ENCODE measurements at places on chromosomes 7 and 10. TPM values are rescaled to one million over a fixed set of nuclear protein-coding genes. Genes with fewer than 3 reads are reported as not detected.

DNA sequence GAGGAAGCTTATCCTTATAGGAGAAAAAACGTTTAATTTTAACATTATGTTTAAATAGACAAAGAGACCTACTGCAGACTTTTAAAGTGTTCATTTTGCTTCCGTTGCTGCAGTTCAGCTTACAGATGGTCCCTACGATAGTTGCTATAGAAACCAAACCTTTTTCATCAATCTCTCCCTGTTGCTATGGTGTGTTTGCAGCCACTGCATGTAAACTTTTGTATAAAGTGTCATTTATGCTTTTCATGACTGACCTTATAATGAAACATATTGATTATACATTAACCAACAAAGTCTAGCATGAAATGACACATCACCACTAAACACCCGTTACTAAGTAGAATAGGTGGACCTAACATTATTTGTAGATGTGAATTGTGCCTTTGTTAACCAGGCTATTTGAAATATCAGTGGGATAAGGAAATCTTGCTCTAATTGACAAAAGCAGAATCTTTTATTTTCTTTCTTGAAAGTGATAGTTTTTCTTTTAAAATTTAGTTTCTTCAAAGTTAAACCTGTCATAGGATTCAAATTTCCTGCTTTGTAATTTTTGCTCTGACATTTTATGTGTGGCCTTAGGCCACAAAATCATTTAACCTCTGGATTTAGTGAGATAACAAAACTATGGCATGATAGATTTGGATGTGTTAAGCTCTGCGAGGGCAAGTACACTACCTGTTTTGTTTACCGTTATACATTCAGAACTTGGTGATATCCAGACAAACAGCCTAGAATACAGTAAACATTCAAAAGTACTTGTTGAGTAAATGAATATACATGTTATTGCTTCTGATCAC is 64.0 kb downstream of the CACNB2 start:
- no peaks in the 10 kb centered on the region for H3K27me3 ChIP-seq
- no peak for DNase-seq
- H3K4me1 ChIP-seq = no peaks in the 10 kb centered on the region
- no peak overlapping the region for H3K27ac ChIP-seq

GRCh38 chr7:106257752-106258151 is 27.0 kb downstream of the NAMPT start:
- H3K27me3 ChIP-seq = no peaks in the 10 kb centered on the region
- no peak overlapping the region for H3K4me3 ChIP-seq
- peaks cover 49% of the 10 kb centered on the region for H3K4me1 ChIP-seq
- no peak overlapping the region for H3K27ac ChIP-seq
- H3K36me3 ChIP-seq = peaks cover 87% of the 10 kb centered on the region
- DNase-seq = peak; percentile 50

DNA sequence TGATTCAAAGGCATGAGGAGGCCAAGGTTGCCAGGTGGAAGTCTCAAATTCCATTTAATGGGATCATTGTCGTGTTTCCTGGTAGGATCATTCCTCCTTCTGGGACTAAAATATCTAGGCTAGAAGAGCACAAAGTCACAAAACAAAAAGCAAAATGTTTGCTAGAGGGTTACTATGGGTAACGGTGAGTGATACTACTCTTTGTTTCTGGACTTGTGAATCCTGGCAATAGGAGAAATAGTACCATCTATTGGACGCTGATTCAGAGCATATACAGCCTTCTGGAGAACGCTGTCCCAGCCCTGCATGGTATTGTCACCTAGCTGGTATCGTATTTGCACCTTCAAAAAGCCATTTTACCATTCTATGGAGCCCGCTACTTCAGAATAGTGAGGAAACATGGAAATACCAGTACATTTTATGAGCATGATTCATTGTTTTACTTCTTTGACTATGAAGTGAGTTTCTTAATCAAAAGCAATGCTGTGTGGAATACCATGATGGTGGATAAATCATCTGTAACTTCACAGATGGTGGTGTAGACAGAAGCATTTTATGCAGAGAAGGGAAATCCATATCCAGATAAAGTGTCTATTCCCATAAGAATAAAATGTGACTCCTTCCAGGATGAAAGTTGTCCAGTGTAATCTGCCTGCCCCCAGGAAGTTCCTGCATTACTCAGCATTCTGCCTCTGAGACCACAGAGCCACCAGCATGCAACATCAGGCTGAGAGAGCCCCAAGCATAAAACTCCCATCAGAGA is 361.0 kb downstream of the ETV1 start:
- no peak overlapping the region for H3K4me3 ChIP-seq
- no peaks in the 10 kb centered on the region for H3K4me1 ChIP-seq
- H3K27ac ChIP-seq = no peak overlapping the region
- H3K27me3 ChIP-seq = no peaks in the 10 kb centered on the region

The ATRNL1 gene
- 0.26 TPM for total RNA-seq

- no peak overlapping the region for H3K27ac ChIP-seq
- no peak for DNase-seq
- H3K27me3 ChIP-seq = no peaks in the 10 kb centered on the region
- H3K36me3 ChIP-seq = no peaks in the 10 kb centered on the region
- H3K4me3 ChIP-seq = no peak overlapping the region
These were observed 191.2 kb downstream of the CSTF2T start for GRCh38 chr10:51508156-51508555.

- H3K4me1 ChIP-seq = no peaks in the 10 kb centered on the region
- no peak overlapping the region for H3K27ac ChIP-seq
- H3K36me3 ChIP-seq = no peaks in the 10 kb centered on the region
- no peaks in the 10 kb centered on the region for H3K27me3 ChIP-seq
- DNase-seq = no peak
These were observed 382.6 kb downstream of the LRMDA start for GRCh38 chr10:75814014-75814413.

- H3K4me1 ChIP-seq = no peaks in the 10 kb centered on the region
- H3K27ac ChIP-seq = no peak overlapping the region
- no peaks in the 10 kb centered on the region for H3K36me3 ChIP-seq
- H3K4me3 ChIP-seq = no peak overlapping the region
- peaks cover 2% of the 10 kb centered on the region for H3K27me3 ChIP-seq
- DNase-seq = no peak
These were observed 45.4 kb downstream of the CTTNBP2 start for GRCh38 chr7:117827862-117828261.

The ARL3 gene
- total RNA-seq = 6.4 TPM

- DNase-seq = no peak
- H3K4me3 ChIP-seq = no peak overlapping the region
- no peak overlapping the region for H3K27ac ChIP-seq
These were observed 31.0 kb downstream of the SBDS start for GRCh38 chr7:66964411-66964810.

GRCh38 chr7:141201145-141201885 is 127.5 kb downstream of the TMEM178B start:
- no peak for DNase-seq
- peaks cover 4% of the 10 kb centered on the region for H3K27me3 ChIP-seq
- H3K4me1 ChIP-seq = no peaks in the 10 kb centered on the region
- no peak overlapping the region for H3K4me3 ChIP-seq
- H3K36me3 ChIP-seq = no peaks in the 10 kb centered on the region
- H3K27ac ChIP-seq = no peak overlapping the region

The AP4M1 gene
- total RNA-seq = 13.5 TPM

DNA sequence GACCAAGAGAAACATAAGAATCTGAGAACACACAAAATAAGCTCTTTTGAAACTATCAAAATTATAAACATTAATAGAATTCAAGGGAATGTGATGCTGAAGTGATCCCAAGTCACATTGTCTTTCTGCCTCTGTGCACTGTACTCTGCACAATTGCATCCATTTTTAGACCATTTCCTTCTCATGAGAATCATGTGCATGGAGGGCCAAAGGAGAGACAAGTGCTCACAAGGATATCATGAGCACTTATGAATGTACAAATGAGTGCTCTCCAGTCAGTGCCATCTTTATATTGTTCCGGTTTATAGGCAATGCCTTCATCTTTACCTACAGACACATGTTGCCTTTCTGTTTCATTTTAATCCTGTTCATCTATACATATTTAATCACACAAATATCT is 36.9 kb downstream of the MET start:
- H3K4me3 ChIP-seq = no peak overlapping the region
- peaks cover 7% of the 10 kb centered on the region for H3K27me3 ChIP-seq
- H3K27ac ChIP-seq = no peak overlapping the region
- DNase-seq = no peak
- no peaks in the 10 kb centered on the region for H3K4me1 ChIP-seq
- no peaks in the 10 kb centered on the region for H3K36me3 ChIP-seq

The CALD1 gene
- 7.2 TPM for total RNA-seq

DNA sequence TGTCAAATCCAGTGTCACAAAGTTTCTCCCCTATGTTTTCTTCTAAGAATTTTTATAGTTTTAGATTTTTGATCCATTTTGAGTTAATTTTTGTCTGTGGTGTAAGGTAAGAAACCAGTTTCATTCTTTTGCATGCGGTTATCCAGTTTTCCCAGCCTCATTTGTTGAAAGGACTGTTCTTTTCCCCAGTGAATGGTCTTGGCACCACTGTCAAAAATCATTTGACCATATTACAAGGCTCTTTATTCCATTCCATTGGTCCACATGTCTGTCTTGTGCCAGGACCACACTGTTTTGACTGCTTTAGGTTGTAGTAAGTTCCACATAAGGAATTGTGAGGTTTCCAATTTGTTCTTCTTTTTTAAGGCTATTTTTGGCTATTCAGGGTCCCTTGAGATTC is 64.0 kb downstream of the INPP5A start:
- H3K36me3 ChIP-seq = peaks cover 19% of the 10 kb centered on the region
- H3K27me3 ChIP-seq = peaks cover 2% of the 10 kb centered on the region
- no peak overlapping the region for H3K27ac ChIP-seq
- DNase-seq = no peak

The RNF148 gene
- not detected for total RNA-seq

DNA sequence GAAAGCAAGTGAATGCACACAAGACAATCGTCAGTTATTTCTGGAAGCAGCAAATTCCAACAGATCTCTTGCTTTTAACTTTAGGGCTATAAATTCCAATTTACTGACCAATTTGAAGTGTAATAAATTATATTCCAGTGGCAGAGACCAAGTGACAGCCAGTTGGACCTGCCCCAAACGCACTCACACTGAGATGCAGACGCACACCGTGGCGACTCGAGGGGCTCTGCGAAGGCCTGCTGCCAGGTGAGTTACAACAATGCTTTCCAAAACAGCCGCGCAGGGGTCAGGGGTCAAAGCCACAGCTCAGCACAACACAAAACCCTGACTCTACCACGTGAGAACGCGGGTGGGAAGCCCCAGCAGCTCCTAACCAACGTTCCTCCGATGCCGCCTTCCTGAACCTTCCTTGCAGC is 97.4 kb downstream of the ZRANB1 start:
- H3K27ac ChIP-seq = no peak overlapping the region
- H3K36me3 ChIP-seq = no peaks in the 10 kb centered on the region
- H3K27me3 ChIP-seq = peaks cover 4% of the 10 kb centered on the region
- no peak for DNase-seq
- no peaks in the 10 kb centered on the region for H3K4me1 ChIP-seq

The MYO3A gene
- total RNA-seq = not detected

The PKD1L1 gene
- total RNA-seq = 0.05 TPM

GRCh38 chr7:37558320-37559096 is 109.8 kb upstream of the ELMO1 start:
- no peak overlapping the region for H3K4me3 ChIP-seq
- peaks cover 19% of the 10 kb centered on the region for H3K27me3 ChIP-seq
- no peaks in the 10 kb centered on the region for H3K4me1 ChIP-seq
- H3K36me3 ChIP-seq = no peaks in the 10 kb centered on the region
- peak; percentile 46 for DNase-seq

DNA sequence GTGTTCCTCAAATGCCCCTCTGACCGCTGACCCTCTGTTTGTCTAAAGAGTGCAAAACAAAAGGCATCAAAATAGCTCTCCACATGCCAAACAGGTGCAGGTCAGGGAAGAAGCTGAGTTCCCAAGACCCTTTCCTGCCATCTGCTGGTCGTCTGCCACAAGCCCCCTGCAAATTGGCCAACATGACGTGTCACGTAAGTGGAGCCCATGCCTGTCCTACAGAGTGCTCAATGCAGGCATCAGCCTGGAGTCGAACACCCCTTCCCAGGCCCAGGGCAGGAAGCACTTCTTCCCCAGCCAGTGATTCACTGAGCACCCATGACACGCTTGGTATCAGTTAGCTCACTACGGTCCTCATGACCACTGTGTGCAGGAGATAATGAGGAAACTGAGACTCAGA is 14.1 kb downstream of the TMEM72 start:
- no peaks in the 10 kb centered on the region for H3K36me3 ChIP-seq
- peaks cover 11% of the 10 kb centered on the region for H3K27me3 ChIP-seq
- no peaks in the 10 kb centered on the region for H3K4me1 ChIP-seq
- no peak for DNase-seq
- H3K4me3 ChIP-seq = no peak overlapping the region

The ADCY1 gene
- total RNA-seq = 1.5 TPM

DNA sequence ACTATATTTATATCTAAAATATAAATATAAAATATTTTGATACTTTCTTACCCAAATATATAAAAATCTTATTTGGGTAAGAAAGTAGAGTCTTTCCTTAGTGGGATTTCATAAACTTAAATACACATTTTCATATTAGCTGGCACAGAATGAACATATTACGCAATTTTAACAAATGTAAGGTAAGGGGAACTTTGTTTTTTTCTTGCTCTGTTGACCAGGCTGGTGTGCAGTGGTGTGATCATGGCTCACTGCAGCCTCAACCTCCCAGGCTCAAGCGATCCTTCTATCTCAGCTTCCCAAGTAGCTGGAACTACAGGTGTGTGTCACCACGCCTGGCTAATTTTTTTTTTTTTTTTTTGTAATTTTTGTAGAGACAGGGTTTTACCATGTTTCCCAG is 18.3 kb downstream of the CYP26A1 start:
- peaks cover 8% of the 10 kb centered on the region for H3K27me3 ChIP-seq
- H3K4me3 ChIP-seq = no peak overlapping the region

The GPR15LG gene
- total RNA-seq = not detected

The HPS1 gene
- total RNA-seq = 58.6 TPM

GRCh38 chr7:8739837-8740236 is 306.4 kb downstream of the NXPH1 start:
- no peak overlapping the region for H3K27ac ChIP-seq
- H3K4me1 ChIP-seq = no peaks in the 10 kb centered on the region
- H3K27me3 ChIP-seq = no peaks in the 10 kb centered on the region
- H3K4me3 ChIP-seq = no peak overlapping the region

- no peak for DNase-seq
- peaks cover 11% of the 10 kb centered on the region for H3K4me1 ChIP-seq
- peaks cover 12% of the 10 kb centered on the region for H3K36me3 ChIP-seq
- H3K27ac ChIP-seq = no peak overlapping the region
- peaks cover 17% of the 10 kb centered on the region for H3K27me3 ChIP-seq
- no peak overlapping the region for H3K4me3 ChIP-seq
These were observed 5.6 kb downstream of the DPYSL4 start for GRCh38 chr10:132192076-132192975.

DNA sequence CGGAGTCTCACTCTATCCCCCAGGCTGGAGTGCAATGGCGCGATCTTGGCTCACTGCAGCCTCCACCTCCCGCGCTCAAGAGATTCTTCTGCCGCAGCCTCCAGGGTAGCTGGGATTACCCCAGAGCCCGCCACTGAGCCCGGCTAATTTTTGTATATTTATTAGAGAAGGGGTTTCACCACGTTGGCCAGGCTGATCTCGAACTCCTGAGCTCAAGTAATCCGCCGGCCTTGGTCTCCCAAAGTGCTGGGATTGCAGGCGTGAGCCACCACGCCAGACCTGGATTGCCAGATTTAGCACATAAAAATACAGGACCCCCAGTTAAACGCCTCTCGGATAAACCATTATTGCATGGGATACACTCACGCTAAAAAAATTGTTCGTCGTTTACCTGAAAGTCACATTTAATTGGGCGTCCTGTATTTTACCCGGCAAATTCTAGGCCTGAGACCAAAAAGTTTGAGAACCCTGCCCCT is 375 bp upstream of the GATAD1 start:
- peaks cover 9% of the 10 kb centered on the region for H3K4me1 ChIP-seq
- H3K36me3 ChIP-seq = peaks cover 17% of the 10 kb centered on the region
- H3K27me3 ChIP-seq = peaks cover 4% of the 10 kb centered on the region
- DNase-seq = no peak
- H3K4me3 ChIP-seq = peak overlapping the region; percentile 85
- H3K27ac ChIP-seq = peak overlapping the region; percentile 90

All from activated CD4-positive, alpha-beta T cell treated with anti-CD3 and anti-CD28 coated beads, Interleukin-2, amount 10 ng/mL, durations not matched to agents 24 days and 14 days (primary cell).